ENCODE measurements at places on chromosomes 7 and 10. TPM values are rescaled to one million over a fixed set of nuclear protein-coding genes. Genes with fewer than 3 reads are reported as not detected.
A peak's percentile ranks its signal among the peaks of the same experiment; 100 is the strongest.

GRCh38 chr10:9188022-9188810 lies 1133.7 kb downstream of the GATA3 start:
- no peaks in the 10 kb centered on the region for H3K36me3 ChIP-seq
- no peaks in the 10 kb centered on the region for H3K27me3 ChIP-seq
- H3K27ac ChIP-seq: no peak overlapping the region
- no peak overlapping the region for H3K4me3 ChIP-seq
- no peaks in the 10 kb centered on the region for H3K4me1 ChIP-seq

CHCHD2 gene
- total RNA-seq: 416 TPM

- no peak overlapping the region for H3K27ac ChIP-seq
- no peaks in the 10 kb centered on the region for H3K36me3 ChIP-seq
- no peak for DNase-seq
- H3K4me3 ChIP-seq: no peak overlapping the region
Measured at GRCh38 chr7:69843653-69844052, 245.4 kb downstream of the AUTS2 start.

DNA sequence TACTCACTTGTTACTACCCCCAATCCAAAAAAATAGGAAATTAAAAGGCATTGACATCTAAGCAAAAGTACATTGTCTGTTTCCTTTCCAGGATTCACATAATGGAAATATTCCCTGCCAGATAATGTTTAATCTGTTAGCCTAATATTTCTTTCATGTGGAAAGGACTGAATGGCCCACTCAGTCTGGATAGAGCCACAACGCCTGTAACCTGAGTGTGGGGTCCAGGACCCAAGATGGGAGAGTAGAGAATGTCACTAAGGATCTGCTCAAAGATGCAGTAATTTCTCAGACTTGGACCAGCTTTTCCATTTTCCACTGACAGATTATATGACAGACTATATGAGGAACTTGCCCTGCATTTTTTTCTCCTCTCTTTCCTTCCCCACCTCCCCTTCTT lies 1088.9 kb downstream of the KCNMA1 start:
- peaks cover 2% of the 10 kb centered on the region for H3K4me1 ChIP-seq
- H3K27ac ChIP-seq: no peak overlapping the region
- peak; percentile 85 for DNase-seq
- H3K4me3 ChIP-seq: no peak overlapping the region

GRCh38 chr10:78327778-78328591 lies 294.3 kb downstream of the RPS24 start:
- H3K36me3 ChIP-seq: no peaks in the 10 kb centered on the region
- peaks cover 6% of the 10 kb centered on the region for H3K4me1 ChIP-seq
- DNase-seq: no peak
- H3K27ac ChIP-seq: no peak overlapping the region
- H3K4me3 ChIP-seq: no peak overlapping the region
- no peaks in the 10 kb centered on the region for H3K27me3 ChIP-seq

DNA sequence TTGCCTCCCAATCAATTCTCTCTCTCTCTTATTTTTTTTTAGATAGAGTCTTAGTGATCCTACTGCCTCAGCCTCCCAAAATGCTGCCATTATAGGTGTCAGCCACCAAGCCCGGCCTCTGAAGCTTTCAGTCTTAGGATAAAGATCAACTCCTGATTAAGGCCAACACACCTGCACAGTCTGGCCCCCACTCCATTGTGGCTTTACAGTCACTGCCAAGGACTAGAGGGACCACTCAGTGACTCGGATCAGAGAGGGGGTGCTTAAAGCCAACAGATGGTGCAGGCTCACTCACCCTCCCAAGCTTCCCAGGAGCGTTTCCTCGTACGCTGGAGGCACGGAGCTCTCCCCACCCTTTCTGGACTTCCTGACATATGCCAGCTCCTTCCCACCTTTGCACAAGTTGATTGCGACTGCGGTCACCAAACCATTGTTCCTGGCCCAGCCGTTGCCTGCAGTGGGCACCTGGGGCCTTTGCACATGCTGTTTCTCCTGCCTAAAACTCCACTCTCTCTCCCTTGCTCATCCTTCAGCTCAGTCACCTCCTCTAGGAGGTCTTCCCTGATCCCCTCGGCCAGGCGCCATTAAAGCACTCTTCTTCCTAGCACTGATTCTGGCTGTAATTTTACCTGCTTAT lies 1.7 kb upstream of the CDH23 start:
- H3K27me3 ChIP-seq: peaks cover 49% of the 10 kb centered on the region
- peaks cover 21% of the 10 kb centered on the region for H3K4me1 ChIP-seq
- H3K4me3 ChIP-seq: no peak overlapping the region

KCND2 gene
- 1.3 TPM for total RNA-seq

GRCh38 chr10:86657396-86658011 lies 3.2 kb downstream of the OPN4 start:
- H3K4me1 ChIP-seq: peaks cover 30% of the 10 kb centered on the region
- no peak for DNase-seq
- H3K27me3 ChIP-seq: peaks cover 3% of the 10 kb centered on the region
- no peak overlapping the region for H3K27ac ChIP-seq
- no peaks in the 10 kb centered on the region for H3K36me3 ChIP-seq
- H3K4me3 ChIP-seq: no peak overlapping the region

SPDYE2 gene
- total RNA-seq: 0.04 TPM

CPXM2 gene
- total RNA-seq: 3.9 TPM

DNA sequence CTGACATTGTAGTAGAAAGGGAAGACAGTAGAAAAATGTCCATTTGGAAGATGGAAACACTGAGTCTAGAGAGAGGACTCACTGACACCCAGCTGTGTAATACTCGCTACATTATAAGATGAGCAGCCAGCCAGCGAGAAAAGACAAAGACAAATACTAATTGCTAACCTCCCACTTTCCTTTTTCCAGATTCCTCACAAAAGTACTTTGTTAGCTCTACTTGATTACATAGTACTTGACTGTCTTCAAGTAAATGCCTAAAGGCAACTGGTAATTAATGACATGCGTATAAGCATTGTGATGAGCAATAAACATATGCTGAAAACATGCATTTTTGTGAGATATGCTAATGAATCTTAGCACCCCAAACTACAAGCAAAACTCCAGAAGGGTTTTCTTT lies 363.1 kb downstream of the GPAM start:
- no peak overlapping the region for H3K27ac ChIP-seq
- DNase-seq: no peak
- no peaks in the 10 kb centered on the region for H3K27me3 ChIP-seq
- H3K4me1 ChIP-seq: no peaks in the 10 kb centered on the region

CPVL gene
- total RNA-seq: 24.8 TPM

DGKI gene
- 1.4 TPM for total RNA-seq

VAX1 gene
- total RNA-seq: not detected

All from muscle of leg (tissue), 16 donors.